ENCODE measurements at places on chromosomes 7 and 10.

- no peak for DNase-seq
Measured at GRCh38 chr7:15424468-15424867, 137.3 kb downstream of the AGMO start.

- no peak for DNase-seq
Measured at GRCh38 chr7:27139334-27140125, 4.0 kb downstream of the HOXA5 start.

GRCh38 chr7:19561121-19561805 lies 147.6 kb downstream of the POLR1F start:
- no peak for DNase-seq

DNA sequence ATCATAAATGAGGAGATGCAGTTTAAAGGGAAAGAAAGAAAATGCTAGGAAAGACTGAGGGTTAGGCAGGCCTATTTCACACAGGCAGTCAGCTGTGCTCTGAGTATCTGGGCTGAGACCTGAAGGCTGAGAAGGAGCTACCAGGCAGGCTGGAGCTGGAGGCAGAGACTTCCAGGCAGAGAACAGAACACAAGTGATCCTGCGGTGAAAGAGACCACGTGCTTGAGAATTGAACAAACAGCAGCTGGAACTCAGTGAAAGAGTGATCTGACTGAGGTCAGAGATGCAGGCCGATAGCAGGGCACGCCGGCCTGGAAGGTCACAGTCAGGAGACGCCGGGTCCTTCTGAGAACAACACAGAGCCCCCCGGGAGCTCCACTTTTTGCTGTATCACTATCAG lies 147.8 kb downstream of the ADAM12 start:
- DNase-seq, result no peak

DNA sequence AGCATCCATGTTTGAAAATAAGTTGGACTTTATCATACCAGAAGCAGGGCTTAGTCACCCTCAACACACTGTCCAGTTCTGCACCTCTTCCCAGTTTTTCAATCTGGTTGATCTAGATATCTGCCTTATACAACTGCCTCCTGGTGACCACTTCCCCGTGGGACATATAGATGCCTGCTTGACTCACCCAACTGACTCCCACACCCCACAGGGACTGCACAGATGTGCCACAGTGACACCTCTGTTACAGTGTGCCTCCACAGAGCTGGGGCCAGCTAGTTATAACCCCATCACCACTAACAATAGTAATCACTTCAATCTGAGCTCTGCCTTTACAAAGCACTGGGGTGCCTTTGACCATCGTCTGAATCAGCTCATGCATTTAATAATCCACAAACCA lies 82.6 kb upstream of the AOAH start:
- DNase-seq, result no peak

- DNase-seq, result no peak
Measured at GRCh38 chr7:147584771-147585193, 1005.8 kb upstream of the C7orf33 start.

GRCh38 chr7:157250605-157251228 lies 86.1 kb upstream of the DNAJB6 start:
- no peak for DNase-seq

DNA sequence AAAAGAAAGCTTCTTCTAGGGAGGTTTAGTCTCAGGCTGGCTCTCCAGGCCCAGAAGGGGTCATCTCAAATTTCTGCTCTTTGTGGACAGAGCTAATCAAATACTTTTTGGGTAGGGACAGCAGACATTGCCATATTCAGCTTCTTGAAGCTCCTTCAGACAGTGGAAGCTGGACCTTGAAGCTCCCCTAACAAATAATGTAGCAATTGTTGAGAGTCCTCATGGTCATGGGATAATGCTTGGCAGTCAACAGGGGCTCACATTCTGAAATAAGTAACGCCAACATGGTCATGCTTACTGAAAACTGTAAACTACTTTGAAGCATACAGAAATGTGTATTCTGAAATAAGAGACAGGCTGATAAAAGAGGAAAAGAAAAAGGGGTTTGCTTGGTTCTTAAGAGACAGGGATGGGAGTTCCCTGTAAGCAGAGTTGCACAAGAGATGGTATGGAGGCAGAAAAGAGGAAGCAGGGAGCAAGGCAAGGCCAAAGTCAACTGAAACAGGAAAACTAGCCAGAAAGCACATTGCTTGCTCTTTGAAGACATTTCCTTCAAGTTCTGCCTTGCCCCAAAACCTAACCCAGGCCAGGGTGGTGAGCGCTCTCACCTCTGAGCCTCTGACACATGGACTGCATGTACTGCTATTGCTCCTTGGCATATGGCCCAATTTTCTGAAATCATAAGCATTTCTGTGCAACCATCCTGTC lies 53.1 kb upstream of the KMT2E start:
- no peak for DNase-seq

DNA sequence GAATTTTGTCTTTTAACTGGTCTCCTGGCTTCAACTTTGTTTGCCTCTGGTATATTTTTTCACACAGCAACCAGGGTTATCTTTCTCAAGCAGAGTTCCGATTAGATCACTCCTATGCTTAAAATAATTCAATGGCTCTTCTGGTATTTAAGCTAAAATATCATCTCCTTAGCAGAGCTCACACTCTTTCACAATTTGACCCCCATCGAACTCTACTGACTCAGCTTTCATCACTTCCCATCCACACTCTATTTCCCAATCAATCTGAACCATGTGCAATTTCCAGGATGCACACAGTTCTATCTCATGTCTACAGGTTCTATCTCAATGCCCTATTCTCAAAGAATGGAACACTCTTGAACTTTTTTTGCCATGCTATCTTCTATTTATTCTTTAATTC lies 809.5 kb downstream of the GRID1 start:
- no peak for DNase-seq

DNA sequence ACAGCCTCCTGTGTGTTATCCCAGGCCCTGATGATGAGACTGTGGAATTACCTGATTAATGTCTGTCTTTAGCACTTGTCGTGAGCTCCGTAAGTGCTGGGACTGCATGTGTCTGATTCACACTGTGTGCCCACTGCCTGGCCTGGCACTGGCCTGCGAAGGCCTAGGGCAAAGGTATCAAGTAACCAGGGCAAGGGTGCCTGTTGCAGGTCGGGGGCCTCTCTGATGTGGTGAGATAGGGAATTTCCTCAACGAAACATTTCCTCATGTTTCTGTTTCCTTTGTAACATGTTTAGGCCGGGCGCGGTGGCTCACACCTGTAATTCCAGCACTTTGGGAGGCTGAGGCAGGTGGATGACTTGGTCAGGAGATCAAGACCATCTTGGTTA lies 50.4 kb downstream of the LHPP start:
- no peak for DNase-seq

DNA sequence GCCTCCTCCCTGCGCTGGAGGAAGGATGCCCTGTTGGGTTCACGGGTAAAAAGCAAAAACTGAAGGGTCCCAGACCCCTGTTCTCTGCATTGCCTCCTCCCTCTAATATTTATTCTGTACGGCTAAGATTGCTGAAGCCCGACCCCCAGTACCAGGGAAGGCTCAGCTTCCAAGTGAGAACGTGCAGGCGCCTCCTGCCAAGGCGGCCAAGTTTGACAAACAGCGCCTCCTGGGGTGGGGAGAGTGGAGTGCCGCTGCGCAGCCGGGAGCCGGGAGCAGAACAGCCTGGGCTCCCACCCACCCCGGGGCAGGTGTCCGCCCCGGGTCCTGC lies 4.7 kb upstream of the EBF3 start:
- DNase-seq, result no peak

GRCh38 chr7:133255486-133255885 lies 2.6 kb downstream of the EXOC4 start:
- DNase-seq, result no peak

GRCh38 chr10:1126461-1126860 lies 70.3 kb downstream of the WDR37 start:
- no peak for DNase-seq

- no peak for DNase-seq
Measured at GRCh38 chr10:29001801-29002200, 287.1 kb upstream of the LYZL1 start.

DNA sequence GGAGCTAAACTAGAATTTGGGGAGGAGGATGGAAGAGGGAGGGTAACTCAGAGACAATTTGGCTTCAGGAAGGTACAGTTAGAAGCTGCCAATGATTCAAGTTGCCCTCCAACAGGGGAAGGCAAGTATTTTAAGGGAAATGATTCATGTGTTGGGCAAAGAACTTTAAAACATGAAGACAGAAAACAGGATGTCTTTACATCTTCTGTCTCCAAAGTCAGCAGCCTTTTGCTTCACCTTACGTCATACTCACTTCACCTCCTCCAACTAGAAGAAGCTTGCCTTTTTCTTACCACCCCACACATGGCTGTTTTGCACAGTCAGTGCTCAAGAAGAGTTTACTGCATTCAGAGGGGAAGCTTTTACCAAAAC lies 36.1 kb downstream of the PPP1R3C start:
- no peak for DNase-seq

GRCh38 chr10:130740166-130740565 lies 571.4 kb downstream of the TCERG1L start:
- DNase-seq, result no peak

DNA sequence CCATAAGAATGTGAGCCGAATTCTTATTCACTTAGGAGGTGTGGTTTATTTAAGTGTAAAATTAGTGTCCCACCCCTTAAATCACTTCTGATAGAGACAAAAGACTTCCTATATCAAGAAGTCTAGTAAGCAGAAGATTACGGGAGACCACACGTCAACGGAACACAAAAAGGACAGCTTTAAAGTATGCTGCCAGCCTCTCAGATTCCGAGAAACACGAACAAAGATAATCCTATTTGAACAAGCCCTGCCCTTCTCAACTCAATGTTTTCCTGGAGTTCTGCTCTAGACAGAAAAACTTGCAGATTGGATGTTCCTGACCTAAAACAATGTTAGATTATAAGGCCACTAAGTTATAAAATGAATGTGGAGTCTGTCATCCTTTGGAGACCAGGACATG lies 4.9 kb upstream of the MCU start:
- no peak for DNase-seq

- no peak for DNase-seq
Measured at GRCh38 chr7:140640727-140641523, at the start of gene DENND2A. Gene DENND2A (minus strand): TSS chr7:140640813. CDS start chr7:140602397, 38,416 bp downstream.

- DNase-seq, result no peak
Measured at GRCh38 chr7:55019191-55019690, 424 bp downstream of the EGFR start.

GRCh38 chr10:31158011-31158658 lies 126.5 kb upstream of the ZNF438 start:
- DNase-seq, result no peak

GRCh38 chr10:11245510-11245909 lies 227.8 kb downstream of the CELF2 start:
- no peak for DNase-seq

DNA sequence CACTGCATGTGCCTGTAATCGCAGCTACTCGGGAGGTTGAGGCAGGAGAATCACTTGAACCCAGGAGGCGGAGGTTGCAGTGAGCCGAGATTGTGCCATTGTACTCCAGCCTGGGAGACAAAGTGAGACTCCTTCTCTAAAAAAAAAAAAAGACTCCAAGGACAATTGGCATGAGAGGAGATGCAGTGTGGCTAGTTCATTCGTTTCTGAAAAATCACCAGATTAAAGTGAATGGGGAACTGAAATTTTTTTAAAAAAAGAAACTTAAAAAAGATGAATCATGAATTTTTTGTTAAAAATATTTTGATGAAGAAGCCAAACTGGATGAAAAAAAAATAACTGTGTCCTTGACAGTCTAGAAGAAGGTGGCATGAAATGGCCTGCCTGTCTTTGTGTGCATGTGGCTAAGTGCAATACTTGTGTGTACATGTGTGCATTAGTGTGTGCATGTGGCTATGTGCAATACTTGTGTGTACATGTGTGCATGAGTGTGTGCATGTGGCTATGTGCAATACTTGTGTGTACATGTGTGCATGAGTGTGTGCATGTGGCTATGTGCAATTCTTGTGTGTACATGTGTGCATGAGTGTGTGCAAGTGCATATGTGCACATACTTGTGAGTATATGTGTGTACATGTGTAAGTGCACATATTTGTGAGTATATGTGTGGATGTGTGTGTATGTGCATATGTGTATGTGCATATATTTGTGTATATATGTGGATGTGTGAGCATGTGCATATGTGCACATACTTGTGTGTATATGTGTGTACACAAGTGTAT lies 391.7 kb upstream of the KLF6 start:
- no peak for DNase-seq

DNA sequence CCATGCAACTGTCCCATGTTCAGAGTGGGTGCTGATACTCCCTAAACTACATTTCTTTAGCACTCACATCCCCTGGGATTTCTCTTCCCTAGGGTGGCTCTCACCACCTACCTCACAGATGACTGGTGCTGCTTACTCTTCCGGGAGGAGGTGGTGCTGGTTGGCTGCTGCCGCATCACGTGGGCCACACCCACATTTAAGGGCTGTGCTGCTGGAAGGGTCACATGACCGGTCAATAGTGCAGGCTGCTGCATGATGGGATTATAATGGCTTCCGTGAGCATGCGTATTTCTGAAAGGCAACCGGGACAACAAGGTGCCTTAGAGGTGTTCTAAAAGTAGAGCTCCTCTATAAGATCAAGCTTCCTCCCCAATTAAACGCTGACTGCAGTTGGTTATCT lies 76.8 kb downstream of the CLEC2L start:
- no peak for DNase-seq

- no peak for DNase-seq
Measured at GRCh38 chr7:32283546-32283945, 206.6 kb downstream of the LSM5 start.

- DNase-seq, result no peak
Measured at GRCh38 chr7:91287371-91288084, 23.3 kb downstream of the FZD1 start.

DNA sequence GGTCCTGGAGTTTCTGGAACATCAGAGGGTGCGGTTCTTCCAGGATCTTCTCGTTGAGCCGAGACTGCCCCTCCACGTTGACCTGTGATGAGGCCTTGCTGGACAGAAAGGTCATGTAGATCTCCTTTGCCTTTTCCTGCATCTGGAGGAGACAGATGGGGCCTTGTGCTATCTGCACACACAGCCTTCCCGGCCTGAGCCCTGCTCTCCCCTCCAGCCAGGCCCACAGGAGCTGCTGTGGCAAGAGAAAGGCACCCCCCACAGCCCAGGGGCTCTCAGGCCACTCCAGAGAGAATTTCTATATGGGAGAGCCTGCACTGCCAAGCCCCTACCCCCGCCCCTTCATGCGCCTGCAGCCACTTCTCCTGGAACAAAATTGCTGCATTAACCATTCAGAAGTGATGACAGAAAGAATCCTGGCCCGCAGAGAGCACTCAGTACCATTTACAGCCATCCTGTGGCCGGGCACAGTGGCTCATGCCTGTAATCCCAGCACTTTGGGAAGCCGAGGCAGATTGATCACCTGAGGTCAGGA lies 26.9 kb downstream of the RGS10 start:
- DNase-seq, result no peak

DNA sequence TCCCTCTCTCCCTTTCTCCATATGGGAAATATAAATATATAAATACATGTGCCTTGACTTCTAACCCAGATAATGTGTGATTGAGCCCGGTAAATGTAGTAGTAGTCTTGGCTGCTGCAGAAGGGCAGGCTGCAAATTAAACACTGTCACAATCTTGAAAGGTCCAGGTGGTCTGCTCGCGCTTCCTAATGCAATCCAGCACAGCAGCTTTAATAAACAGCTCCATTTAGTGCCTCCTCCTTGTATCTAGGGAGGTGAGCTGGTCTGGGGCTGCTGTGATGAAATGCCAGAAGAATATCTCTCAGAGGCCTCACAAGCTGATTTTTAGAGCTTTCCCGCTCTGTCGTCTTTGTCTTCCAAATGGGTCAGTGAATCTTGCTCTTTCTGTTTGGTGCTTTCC lies 782 bp downstream of the POU6F2 start:
- no peak for DNase-seq

- DNase-seq, result no peak
Measured at GRCh38 chr10:8815969-8816368, 761.5 kb downstream of the GATA3 start.
